Naive thymus-derived CD8-positive, alpha-beta T cell (primary cell): ENCODE measurements at places on chromosomes 11 and 22. TPM values are rescaled to one million over a fixed set of nuclear protein-coding genes. Genes with fewer than 3 reads are reported as not detected.
A peak's percentile ranks its signal among the peaks of the same experiment; 100 is the strongest.

GRCh38 chr11:74280494-74280893 lies 30.9 kb downstream of the P4HA3 start:
- DNase-seq, result no peak
- no peaks in the 10 kb centered on the region for H3K36me3 ChIP-seq
- peaks cover 4% of the 10 kb centered on the region for H3K27me3 ChIP-seq
- no peaks in the 10 kb centered on the region for H3K4me1 ChIP-seq
- H3K4me3 ChIP-seq, result no peak overlapping the region
- no peak overlapping the region for H3K27ac ChIP-seq

DNA sequence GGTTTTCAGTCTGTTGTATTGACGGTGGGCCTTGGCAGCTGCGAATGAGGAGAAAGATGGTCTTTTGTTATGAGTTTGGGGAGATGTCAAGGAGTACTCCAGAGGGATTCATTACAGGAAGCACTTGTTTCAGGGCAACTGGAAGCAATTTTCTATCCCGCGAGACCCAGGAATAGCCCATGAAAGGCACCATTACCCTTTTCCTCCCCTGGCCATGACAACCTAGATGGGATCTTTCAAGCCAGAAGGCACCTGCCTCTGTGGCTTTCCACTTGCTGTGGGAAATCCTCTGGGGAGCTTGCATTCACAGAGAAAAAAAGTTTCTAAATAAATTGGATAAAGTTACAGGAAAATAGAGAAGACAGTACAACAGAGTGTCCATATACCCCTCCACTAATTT lies 2.7 kb downstream of the ZNF215 start:
- DNase-seq, result no peak
- H3K4me1 ChIP-seq, result peaks cover 19% of the 10 kb centered on the region
- H3K36me3 ChIP-seq, result peaks cover 8% of the 10 kb centered on the region
- no peak overlapping the region for H3K4me3 ChIP-seq

DNA sequence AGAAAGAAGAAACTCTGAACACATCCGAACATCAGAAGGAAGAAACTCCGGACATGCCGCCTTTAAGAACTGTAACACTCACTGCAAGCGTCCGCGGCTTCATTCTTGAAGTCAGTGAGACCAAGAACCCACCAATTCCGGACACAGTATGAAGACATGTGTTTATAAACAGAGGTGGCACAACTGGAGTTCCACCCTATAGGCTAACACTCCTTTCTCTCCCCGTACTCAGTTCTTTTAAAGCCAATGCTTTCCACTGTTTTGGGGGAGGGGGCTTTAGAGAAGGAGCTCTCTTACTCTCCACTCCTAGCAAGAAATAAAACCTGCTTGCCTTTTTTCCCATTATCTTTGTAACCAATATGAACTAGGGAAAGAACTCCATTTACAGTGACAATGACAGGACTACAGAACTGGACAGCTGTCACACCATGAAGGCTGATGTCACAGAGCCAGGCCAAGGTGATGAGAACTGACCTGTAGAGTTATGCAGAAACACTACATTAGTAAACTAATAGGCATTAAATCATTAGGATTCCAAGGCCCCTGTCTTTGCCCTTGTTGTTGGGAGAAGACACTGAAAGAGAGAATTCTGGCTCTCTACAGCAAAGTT lies 733 bp downstream of the TRIM5 start:
- peaks cover 21% of the 10 kb centered on the region for H3K4me1 ChIP-seq
- peaks cover 8% of the 10 kb centered on the region for H3K36me3 ChIP-seq
- peak overlapping the region; percentile 89 for H3K4me3 ChIP-seq
- no peak for DNase-seq
- H3K27me3 ChIP-seq, result no peaks in the 10 kb centered on the region

GRCh38 chr22:38313384-38313955 lies 3.8 kb downstream of the CSNK1E start:
- H3K27ac ChIP-seq, result peak overlapping the region; percentile 99
- no peak for DNase-seq
- H3K4me1 ChIP-seq, result peaks cover 73% of the 10 kb centered on the region

The APLP2 gene
- 35.1 TPM for polyA plus RNA-seq

GRCh38 chr11:69215784-69216415 lies 60.2 kb downstream of the SMIM38 start:
- no peak for DNase-seq
- H3K4me3 ChIP-seq, result no peak overlapping the region
- H3K27me3 ChIP-seq, result peaks cover 7% of the 10 kb centered on the region

GRCh38 chr11:83287631-83288030 lies 1.5 kb upstream of the CCDC90B start:
- H3K27me3 ChIP-seq, result no peaks in the 10 kb centered on the region
- no peak overlapping the region for H3K4me3 ChIP-seq
- H3K4me1 ChIP-seq, result peaks cover 39% of the 10 kb centered on the region

The APLNR gene
- polyA plus RNA-seq, result not detected

GRCh38 chr22:30008401-30008800 lies 71.9 kb upstream of the HORMAD2 start:
- DNase-seq, result no peak
- H3K4me1 ChIP-seq, result peaks cover 2% of the 10 kb centered on the region
- H3K36me3 ChIP-seq, result peaks cover 71% of the 10 kb centered on the region
- peak overlapping the region; percentile 85 for H3K27ac ChIP-seq
- no peaks in the 10 kb centered on the region for H3K27me3 ChIP-seq

- H3K27me3 ChIP-seq, result peaks cover 18% of the 10 kb centered on the region
- no peak for DNase-seq
- H3K27ac ChIP-seq, result no peak overlapping the region
- H3K36me3 ChIP-seq, result no peaks in the 10 kb centered on the region
- H3K4me1 ChIP-seq, result no peaks in the 10 kb centered on the region
These were observed 408.2 kb downstream of the MN1 start for GRCh38 chr22:27393371-27393770.
